Upper lobe of left lung (tissue), 6 donors: ENCODE measurements at places on chromosomes 6 and 20. TPM values are rescaled to one million over a fixed set of nuclear protein-coding genes. Genes with fewer than 3 reads are reported as not detected.
A peak's percentile ranks its signal among the peaks of the same experiment; 100 is the strongest.

- H3K4me1 ChIP-seq, result no peaks in the 10 kb centered on the region
- H3K27ac ChIP-seq, result no peak overlapping the region
- no peaks in the 10 kb centered on the region for H3K27me3 ChIP-seq
Measured at GRCh38 chr6:13848522-13849150, 34.3 kb upstream of the MCUR1 start.

The ADGRF5 gene
- 245 TPM for total RNA-seq

- no peaks in the 10 kb centered on the region for H3K27me3 ChIP-seq
- DNase-seq, result no peak
- peak overlapping the region; percentile 82 for H3K27ac ChIP-seq
- no peaks in the 10 kb centered on the region for H3K4me1 ChIP-seq
Measured at GRCh38 chr6:31214516-31214915, 44.0 kb upstream of the POU5F1 start.

DNA sequence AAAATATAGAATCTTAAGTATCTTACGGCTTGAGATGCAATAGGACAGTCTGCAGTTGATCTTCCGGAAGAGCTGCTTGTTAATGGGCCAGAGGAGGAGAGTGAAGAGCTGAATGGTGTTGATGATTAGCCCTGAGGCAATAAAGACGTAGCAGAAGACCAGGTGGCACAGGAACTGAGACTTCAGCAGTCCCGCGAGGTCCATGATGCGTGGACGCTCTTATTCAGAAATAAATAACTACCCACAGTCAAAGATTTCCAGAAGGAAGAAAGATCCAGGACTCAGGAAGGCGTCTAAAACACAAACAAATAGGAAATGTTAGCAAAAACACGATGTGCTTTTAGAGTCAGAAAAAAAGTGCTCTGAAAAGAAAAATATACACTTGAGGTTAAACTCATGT lies 41.9 kb downstream of the AGPAT4 start:
- peaks cover 15% of the 10 kb centered on the region for H3K4me1 ChIP-seq
- H3K27me3 ChIP-seq, result no peaks in the 10 kb centered on the region

The RXRB gene
- total RNA-seq, result 48.0 TPM

The APCDD1L gene
- total RNA-seq, result not detected

The MUC22 gene
- not detected for total RNA-seq

GRCh38 chr6:20885076-20885475 lies 350.8 kb downstream of the CDKAL1 start:
- H3K27ac ChIP-seq, result no peak overlapping the region
- DNase-seq, result no peak
- H3K4me3 ChIP-seq, result no peak overlapping the region
- H3K36me3 ChIP-seq, result no peaks in the 10 kb centered on the region
- H3K4me1 ChIP-seq, result no peaks in the 10 kb centered on the region
- no peaks in the 10 kb centered on the region for H3K27me3 ChIP-seq

GRCh38 chr6:133595111-133595761 lies 293.7 kb upstream of the TCF21 start:
- no peak for DNase-seq
- H3K27me3 ChIP-seq, result no peaks in the 10 kb centered on the region
- no peak overlapping the region for H3K4me3 ChIP-seq
- no peaks in the 10 kb centered on the region for H3K4me1 ChIP-seq
- peak overlapping the region; percentile 46 for H3K27ac ChIP-seq

- no peak overlapping the region for H3K4me3 ChIP-seq
- H3K27me3 ChIP-seq, result no peaks in the 10 kb centered on the region
- H3K36me3 ChIP-seq, result no peaks in the 10 kb centered on the region
- H3K4me1 ChIP-seq, result peaks cover 15% of the 10 kb centered on the region
Measured at GRCh38 chr20:22977047-22977785, 57.9 kb upstream of the SSTR4 start.

The SLC44A4 gene
- 47.1 TPM for total RNA-seq
